ENCODE measurements at places on chromosomes 11 and 22. TPM values are rescaled to one million over a fixed set of nuclear protein-coding genes. Genes with fewer than 3 reads are reported as not detected.
A peak's percentile ranks its signal among the peaks of the same experiment; 100 is the strongest.

GRCh38 chr22:30523646-30524489, 18.4 kb upstream of the SEC14L4 start:
- DNase-seq: no peak

MISFA gene
- total RNA-seq: 8.2 TPM

GRCh38 chr11:60910281-60910687, 3.7 kb upstream of the TMEM109 start:
- no peak for DNase-seq

DNA sequence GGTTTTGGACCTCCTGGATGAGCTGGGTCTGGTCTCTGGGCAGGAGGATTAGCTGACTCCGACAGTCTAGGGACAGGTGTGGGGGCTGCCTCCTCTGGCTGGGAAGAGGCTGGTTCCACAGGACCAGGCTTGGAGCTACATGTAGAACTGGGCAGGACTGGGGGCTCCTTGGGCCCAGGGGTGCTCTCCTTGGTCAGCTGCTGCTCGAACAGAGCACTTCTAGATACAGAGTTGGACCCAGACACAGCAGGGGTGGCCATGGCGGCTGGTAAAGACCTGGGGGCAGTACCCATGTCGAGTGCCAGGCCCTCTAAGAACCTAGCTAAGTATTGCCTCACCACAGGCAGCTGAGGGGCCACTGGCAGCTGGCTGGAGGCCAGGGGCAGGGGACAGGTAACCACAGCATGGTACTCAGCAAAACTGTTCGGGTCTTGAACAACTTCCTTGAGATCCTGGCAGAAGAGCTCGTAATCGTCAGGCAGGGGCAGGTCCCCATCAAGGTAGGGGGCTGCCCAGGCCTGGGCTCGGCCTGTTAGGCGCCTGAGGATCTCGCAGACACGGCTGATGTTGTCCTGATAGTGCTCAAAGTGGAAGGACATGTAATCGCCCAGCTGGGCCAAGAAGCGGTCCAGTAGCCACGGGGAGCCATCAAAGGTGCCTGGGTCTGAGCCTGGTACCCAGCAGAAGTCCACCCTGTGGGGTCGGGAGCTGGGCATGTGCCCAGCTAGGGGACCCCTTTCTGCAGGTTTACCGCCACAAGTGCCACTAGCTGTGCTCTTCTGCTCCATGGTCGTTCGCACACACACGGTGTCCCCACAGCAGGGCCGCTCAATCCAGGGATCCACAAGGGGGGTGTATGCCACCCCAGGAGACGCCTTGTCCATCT, 3.1 kb downstream of the GNB1L start:
- peak; percentile 32 for DNase-seq

GRCh38 chr11:74468936-74469335, 1.6 kb upstream of the KCNE3 start:
- no peak for DNase-seq

HTR3A gene
- not detected for total RNA-seq

UBASH3B gene
- total RNA-seq: 2.5 TPM

GRCh38 chr11:100445231-100445735, 241.8 kb upstream of the ARHGAP42 start:
- no peak for DNase-seq

DNA sequence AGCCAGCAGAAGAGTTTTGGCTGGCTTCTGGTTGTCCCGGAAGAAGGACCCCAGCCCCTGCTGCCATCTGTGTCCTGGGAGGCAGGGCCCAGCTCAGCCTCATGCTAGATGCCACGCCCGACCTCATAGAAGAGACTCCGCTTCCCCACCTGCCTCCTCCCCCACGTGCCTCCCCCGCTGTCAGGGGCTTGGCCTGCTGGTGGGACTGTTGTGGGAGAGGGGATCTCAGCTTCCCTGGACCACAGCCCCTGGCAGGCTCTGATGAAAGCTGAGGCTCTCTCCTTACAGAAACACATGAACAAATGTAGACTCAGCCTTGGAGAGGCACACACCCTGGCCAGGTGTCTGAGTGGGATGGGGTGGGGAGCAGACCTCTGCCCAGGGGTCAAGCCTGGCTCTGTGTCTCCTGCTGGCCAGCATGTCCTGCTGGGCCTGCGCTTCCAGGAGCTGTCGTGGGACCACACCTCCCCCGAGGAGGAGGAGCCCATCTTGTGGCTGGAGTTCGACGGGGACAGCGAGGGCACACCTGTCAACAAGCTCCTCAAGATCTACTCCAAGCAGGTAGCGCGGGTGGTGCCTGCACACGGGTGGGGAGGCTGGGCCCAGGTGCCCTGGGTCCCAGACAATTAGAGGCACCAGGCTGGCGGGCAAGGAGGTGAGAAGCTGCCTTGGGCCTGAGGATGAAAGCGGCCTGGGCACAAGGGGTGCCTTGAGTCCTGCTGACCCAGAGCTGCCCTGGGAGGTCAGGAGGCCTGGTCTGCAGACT, 14.1 kb downstream of the FRMD8 start:
- DNase-seq: no peak

SLC22A8 gene
- total RNA-seq: not detected

GRCh38 chr11:61797263-61797944, 4.7 kb downstream of the FEN1 start:
- peak; percentile 83 for DNase-seq

- no peak for DNase-seq
Measured at GRCh38 chr11:46075168-46075567, 46.1 kb downstream of the PHF21A start.

GRCh38 chr22:48453171-48453570, 1374.5 kb downstream of the BRD1 start:
- no peak for DNase-seq

- no peak for DNase-seq
Measured at GRCh38 chr11:99494065-99494464, 473.3 kb downstream of the CNTN5 start.

GRCh38 chr11:66042996-66043906, 5.7 kb downstream of the GAL3ST3 start:
- no peak for DNase-seq

DNA sequence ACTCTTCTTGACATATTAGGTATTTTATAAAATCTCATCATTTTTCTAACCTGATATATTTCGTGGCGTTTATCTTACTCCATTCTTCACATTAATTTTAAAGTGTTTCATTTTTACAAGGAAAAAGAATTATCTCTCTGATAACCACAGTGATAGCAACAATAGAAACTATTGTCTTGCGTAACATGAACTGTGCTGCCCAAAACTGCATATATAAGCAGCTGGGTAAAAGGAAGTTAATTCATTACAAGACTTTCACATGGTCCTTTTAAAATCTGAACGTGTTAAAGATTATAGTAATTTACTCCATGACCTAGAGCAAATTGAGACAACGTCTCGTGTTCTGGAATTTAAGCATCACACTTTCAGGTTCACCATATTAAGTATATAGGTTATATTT, 210.4 kb upstream of the GRIA4 start:
- DNase-seq: no peak

PNPLA3 gene
- 1.0 TPM for total RNA-seq

- no peak for DNase-seq
Measured at GRCh38 chr11:78349114-78349513, 68.5 kb downstream of the GAB2 start.

All from right cardiac atrium (tissue), 5 donors.